ENCODE measurements at places on chromosomes 6 and 20.

GRCh38 chr6:168590406-168590805 is 149.4 kb downstream of the SMOC2 start:
- no peak for DNase-seq

- DNase-seq: no peak
Measured at GRCh38 chr6:18371656-18372055, 15.5 kb upstream of the RNF144B start.

DNA sequence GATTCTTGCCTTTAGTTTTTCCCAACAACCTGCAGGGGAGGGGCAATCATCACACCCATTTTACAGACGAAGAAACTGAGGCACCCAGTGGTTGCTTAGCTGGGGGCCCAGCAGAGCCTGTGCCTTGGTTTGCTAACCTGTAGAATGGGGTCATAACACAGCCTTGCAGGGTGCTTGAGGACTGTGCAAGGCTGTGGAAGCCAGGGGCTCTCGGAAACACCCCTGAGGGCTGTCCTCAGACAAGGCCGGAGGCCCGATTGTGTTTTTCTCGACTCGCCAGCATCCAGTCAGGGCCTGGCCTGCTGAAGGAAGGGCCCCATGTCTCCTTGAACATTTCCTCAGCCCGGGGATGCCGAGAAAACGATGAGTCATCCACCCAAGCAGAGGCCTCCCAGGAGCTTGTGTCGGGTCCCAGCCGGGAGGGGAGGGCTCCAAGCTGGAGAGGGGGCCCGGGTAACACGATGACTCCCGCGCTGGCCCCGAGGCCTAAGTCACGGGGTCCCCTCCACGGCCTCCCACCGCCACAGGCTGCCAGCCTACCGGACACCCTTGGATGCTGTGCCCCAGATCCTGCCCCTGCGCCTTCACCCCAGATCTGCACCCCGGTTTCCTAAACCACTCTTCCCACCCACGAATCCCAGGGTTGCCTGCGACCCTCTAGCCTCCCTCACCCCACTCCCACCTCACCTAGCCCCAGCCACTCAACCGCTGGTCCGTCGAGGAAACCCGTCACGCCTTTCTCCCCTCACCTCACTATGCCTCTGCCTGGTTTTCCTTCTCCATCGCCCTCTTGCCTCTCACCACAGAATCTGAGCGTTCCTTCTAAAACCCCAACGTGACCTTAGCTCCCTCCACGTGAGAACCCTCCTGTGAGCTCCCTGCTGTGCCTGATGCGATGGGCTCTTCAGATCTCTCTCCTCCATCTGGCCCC is 10.6 kb downstream of the NOL4L start:
- DNase-seq: no peak

- DNase-seq: no peak
Measured at GRCh38 chr20:51666126-51666525, 102.1 kb downstream of the ATP9A start.

DNA sequence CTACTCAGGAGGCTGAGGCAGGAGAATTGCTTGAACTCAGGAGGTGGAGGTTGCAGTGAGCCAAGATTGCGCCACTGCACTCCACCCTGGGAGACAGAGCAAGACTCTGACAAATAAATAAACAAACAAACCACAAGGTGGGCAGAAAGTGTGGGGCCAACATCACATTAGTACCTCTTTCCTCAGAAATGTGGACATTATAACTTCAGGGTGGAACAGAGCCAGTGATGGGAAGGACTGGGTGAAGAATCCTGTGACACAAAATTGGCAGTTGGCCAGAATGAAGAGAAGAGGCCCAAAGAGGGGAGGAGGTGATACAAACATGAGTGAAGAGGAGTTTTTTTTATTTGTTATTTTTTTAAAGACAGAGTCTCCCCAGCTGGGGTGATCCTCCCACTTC is 50.6 kb downstream of the NUP153 start:
- no peak for DNase-seq

GRCh38 chr6:135555550-135555949 is 58.0 kb upstream of the AHI1 start:
- no peak for DNase-seq

- DNase-seq: no peak
Measured at GRCh38 chr6:113763876-113764275, 93.3 kb upstream of the MARCKS start.

DNA sequence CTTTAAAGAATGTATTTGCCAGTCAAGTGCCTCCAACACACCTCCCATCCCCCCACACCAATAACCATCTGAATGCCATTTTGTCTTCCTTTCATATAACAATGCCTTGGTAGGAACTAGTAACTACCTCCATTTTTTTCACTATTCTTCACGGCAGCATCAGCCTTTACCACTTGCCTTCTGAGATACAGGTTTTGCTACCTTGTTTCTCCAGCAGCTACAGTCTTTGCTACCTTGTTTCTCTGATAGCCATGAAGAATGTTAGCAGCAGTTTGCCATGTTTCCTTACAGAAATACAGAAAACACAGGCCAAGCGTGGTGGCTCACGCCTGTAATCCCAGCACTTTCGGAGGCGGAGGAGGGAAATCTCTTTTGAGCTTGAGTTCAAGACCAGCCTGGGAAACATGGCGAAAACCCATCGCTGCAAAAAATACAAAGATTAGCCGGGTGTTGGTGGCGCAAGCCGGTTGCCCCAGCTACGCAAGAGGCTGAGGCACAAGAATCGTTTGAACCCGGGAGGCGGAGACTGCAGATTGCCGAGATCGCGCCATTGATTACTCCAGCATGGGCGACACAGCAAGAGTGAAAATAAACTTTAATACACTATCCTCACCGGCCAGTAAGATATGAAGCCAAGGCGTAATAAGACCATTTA is 100.9 kb downstream of the HFE start:
- DNase-seq: peak; percentile 67

GRCh38 chr6:56820060-56820459 is 134.8 kb upstream of the BEND6 start:
- DNase-seq: no peak

DNA sequence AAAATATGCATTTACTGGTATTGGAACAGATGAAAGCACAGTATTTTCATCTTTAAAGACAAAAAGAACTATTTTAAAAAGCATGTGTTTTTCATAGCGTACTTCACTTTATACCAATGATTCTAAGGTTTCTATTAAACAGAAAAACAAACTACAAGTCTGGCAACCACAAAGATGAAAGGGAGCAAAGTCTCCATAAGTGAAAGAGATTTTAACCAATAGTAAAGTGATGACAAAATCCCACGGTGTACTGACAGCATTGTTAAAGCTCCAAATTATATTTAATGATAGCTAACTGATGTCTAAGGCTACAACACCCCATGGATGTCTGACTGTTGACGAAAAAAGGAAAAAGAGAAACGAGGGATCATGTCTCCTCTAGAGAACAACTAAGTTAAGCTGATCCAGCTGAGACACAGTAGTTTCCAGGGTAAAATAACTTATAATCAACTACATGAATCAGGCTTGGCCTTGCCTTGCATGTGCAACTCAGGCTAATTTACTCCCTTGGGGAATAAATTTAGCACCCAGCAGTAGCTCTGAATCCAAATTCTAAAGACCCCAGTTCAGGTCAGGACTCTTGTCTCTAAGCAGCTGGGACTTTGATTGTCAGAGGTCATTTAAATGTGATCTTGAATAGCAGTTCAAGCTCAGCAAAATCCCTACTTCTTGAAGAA is 56.0 kb upstream of the TAB2 start:
- peak; percentile 44 for DNase-seq

DNA sequence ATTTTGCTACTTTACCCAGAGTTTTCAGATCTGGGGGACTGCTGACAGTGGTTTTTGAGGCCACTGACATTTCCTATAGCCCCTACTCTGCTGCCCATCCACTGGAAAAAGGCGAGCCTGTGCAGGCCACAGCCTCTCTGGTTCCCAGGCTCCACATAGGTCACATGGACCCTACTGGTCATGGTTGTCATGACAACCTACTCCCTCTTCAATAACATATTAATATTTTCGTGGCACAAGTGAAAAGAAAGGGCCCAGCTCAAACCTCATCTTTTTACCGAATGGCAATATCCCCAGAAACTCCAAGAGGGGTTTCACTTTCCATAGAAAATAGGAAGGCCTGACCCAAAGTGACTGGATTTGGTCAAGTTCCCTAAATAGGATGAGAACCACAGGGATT is 11.0 kb upstream of the FOXO3 start:
- no peak for DNase-seq

GRCh38 chr6:123564361-123564760 is 72.4 kb downstream of the TRDN start:
- DNase-seq: no peak

DNA sequence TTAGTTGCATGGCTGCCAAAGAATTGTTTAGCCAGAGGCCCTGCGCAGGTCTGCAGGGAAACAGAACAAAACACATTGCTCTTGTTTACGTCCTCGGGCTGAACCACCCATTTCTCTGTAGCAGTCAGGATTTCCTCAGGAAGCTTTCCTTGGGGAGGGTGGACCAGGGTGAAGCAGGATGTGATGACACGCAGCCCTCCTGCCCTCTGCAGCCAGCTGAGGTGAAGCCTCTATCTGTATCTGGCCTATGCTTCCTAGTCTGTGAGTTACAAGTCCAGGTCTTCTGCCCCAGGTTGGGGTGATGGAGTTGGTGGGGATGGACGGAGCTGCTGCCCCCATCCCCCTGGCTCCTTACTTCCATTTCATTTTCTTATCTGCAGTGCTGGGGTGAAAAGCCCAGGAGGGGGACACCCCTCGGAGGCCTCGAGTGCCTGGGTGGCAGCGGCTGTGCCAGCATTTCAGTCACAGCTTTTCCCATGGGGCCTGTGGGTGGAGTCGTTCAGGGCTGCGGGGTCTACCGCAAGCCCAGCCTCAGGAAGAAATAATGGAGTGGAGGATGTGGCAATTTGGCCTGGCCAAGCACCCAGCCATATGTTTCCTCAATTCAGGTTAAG is 24.9 kb downstream of the SASH1 start:
- DNase-seq: peak; percentile 3

DNA sequence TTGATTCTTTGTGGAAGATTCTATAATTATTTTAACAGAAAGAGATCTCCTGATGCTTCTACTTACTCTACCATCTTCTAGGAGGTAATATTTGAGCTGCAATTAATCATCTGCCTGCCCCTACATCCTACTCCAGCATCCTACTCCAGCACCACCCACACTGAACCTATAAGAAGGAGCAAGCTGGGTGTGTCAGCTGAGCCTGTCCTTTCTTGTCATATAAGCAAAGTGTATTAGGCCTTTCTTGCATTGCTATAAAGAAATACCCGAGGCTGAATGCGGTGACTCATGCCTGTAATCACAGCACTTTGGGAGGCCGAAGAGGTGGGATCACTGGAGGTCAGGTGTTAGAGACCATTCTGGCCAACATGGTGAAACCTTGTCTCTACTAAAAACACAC is 84.2 kb upstream of the ARG1 start:
- DNase-seq: no peak

DNA sequence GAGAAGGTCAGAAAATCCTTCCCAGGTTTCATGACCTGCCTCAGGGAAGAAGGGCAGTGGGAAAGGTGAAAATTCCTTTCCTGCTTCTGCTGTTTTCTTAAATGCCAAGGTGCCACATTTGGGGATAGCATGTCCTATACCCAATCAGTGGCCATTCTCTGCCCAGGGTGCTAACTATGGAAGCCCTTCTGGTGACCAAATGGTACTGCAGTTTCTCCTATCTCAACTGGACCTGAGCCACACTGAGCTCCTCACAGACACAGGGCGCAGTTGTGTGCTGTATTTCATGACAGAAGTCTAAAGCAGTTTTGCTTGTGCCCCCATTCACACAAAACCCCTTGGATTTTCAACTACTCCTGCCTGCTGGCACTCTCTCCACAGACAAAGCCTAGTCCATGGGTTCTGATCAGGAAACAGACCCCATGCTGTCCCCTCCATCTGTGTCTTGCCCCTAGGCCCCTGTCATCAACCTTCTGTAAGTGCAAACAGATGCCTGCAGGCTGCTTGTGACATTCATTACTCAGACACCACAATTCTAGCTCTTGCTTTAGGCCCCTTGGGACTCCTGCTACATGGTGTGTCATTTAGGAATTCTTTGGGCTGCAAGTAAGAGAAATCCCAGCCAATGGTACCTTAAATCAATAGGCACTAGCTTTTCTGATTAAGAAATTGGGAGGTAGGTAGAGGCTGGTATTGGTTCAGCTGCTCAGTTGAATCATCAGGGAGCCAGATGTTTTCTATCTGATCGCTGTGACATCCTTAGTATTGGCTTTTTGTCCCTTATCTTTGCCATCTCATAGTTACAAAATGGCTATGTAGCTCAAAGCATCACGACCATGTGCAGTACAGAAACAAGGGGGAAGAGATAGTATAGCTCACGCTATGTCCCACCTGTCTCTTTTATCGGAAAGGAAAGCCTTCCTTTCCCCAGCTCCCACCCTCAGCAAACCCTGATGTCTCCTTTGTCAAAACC is 147.8 kb downstream of the CD83 start:
- DNase-seq: no peak

DNA sequence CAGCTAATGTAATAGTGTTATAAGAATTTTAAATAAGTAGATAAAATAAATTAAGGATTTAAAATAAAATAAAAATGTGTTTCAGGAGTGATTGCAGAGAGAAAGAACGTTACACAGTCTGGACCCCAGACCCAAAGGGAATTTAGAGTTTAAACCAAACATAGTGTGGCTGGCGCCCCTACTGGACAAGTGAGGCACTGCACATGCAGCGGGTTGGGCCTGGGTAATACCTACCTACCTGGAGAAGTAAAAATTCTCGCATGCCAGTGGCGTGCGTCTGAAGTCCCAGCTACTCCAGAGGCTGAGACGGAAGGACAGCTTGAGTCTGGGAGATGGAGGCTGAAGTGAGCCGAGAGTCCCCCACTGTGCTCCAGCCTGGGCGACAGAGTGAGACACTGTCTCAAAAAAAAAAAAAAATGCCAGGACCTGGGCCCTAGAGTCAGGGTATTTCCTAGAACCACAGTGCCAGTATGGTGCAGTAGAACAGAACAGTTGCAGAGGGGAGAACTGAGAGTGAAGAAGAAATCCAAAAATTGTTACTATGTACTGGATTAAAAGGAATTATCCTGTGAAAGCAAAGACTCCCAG is 71.4 kb upstream of the TCF21 start:
- DNase-seq: peak; percentile 22

- no peak for DNase-seq
Measured at GRCh38 chr20:23228912-23229311, 121.7 kb upstream of the NXT1 start.

- no peak for DNase-seq
Measured at GRCh38 chr6:140271759-140272377, 897.4 kb upstream of the CITED2 start.

DNA sequence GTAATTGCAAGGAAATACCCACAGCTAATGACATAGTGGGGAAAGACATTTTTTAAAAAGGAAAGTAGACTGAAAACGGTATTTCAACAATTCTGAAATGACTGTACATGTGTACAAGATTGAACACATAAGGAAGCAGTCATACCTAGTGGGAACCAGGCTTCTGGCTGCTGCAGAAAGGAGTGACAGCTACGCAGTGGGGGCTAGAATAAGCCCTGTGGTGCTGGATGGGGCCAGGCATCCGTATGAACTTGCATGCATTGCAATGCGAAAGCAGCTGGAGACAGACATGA is 54.9 kb upstream of the GPR31 start:
- DNase-seq: no peak
